ENCODE measurements at places on chromosomes 12 and 14.

- peak; percentile 83 for DNase-seq
These were observed 85.0 kb downstream of the SYNE3 start for GRCh38 chr14:95431199-95432143.

- DNase-seq = no peak
These were observed 9.2 kb downstream of the AGAP2 start for GRCh38 chr12:57729321-57729844.

GRCh38 chr14:72678356-72678755 lies 215.5 kb downstream of the DPF3 start:
- no peak for DNase-seq

DNA sequence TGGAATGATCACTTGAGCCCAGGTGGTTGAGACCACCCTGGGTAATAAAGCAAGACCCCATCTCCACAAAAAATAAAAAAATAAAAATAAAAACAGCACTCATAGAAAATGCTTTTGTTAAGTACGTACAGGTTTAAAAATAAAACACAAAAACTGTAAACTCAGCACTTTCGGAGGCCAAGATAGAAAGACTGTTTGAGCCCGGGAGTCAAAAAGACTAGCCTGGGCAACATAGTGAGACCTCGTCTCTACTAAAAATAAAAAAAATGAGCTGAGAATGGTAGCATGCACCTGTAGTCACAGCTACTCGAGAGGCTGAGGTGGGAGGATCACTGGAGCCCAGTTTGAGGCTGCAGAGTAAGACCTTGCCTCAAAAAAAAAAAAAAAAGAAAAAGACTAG lies 7.5 kb downstream of the ATP6V1D start:
- no peak for DNase-seq

GRCh38 chr12:80715713-80716249 lies 931 bp upstream of the MYF5 start:
- DNase-seq = peak; percentile 38

DNA sequence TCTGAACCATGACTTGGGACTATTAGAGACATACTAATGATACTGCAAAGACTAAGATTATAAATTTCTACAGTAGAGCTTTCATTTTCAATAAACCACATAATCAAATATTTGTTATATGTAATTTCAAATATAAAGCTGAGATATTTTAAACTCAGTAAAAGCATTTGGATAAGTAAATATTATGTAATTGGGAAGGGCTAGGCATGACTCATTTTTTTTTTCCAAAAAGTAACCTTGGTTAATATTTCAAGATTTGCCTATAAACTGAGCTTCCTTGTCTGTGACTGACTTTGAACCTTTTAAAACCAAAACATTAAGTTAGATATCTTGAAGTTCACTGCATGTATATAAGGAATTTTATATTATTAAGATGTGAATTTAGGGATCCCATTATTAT lies 332.5 kb downstream of the CEP128 start:
- no peak for DNase-seq

GRCh38 chr14:105092171-105093037 lies 27.2 kb upstream of the GPR132 start:
- DNase-seq = peak; percentile 49

GRCh38 chr12:109608793-109609192 lies 35.2 kb downstream of the MVK start:
- no peak for DNase-seq

GRCh38 chr12:116535241-116535640 lies 23.9 kb upstream of the MAP1LC3B2 start:
- DNase-seq = no peak

DNA sequence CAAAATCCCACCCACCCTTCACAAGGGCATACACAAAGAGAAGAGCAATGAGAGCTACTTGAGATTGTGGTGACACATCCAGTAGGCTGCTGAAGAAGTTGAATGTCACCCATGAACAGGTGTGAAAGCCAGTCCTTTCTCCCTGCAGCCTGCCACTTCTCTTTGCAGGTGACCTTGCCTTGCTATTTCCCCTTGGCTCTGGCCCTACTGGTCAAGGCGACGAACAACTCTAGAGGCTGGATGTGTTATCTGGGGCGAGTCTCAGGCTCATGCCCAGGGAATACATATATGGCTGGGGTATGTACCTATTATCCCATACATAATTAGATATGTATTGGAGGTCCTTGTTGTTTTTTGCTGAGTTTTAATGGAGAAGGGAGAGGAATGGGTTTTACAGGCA lies 70.2 kb upstream of the EGLN3 start:
- DNase-seq = no peak

- no peak for DNase-seq
These were observed 32.6 kb downstream of the DTX1 start for GRCh38 chr12:113088971-113089756.

- DNase-seq = no peak
These were observed 4.5 kb downstream of the HCAR1 start for GRCh38 chr12:122726080-122726558.

GRCh38 chr12:30827101-30828066 lies 72.6 kb upstream of the CAPRIN2 start:
- DNase-seq = no peak

- DNase-seq = no peak
These were observed 203.1 kb downstream of the CALM1 start for GRCh38 chr14:90599748-90600507.

DNA sequence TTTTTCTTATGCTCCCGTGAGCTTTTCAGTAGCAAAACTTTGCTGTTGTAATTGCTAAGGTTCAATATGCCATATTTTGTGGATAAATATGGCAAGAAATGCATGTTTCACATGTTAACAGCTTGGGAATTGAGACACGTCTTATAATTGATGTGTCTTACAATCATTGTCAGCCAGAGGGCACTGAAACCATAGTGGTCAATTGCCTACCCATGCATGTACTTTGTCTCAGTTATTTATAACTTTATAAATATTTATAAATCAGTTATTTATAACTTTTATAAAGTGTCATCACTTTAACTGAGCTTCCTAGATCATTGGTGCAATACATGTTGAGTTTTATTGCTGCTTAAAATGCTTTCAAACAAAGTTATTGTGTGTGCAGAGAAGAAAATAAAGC lies 82.0 kb downstream of the CATSPERB start:
- DNase-seq = peak; percentile 51

DNA sequence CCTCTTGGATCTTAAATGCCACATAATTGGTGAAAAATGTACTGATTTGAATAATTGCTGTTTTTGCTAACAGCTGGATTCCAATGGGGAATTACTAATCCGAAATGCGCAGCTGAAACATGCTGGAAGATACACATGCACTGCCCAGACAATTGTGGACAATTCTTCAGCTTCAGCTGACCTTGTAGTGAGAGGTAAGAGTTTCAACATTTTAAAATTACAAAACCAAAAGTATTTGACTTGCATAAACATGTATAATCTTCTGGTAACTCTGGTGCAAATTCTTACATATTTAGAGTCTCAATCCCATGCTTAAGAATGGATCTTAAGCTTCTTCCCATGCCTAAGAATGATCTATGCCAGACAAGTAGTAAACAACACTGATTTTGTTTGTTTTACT lies 229.1 kb upstream of the PDZRN4 start:
- no peak for DNase-seq

- no peak for DNase-seq
These were observed 18.7 kb upstream of the EPYC start for GRCh38 chr12:91023326-91024004.

DNA sequence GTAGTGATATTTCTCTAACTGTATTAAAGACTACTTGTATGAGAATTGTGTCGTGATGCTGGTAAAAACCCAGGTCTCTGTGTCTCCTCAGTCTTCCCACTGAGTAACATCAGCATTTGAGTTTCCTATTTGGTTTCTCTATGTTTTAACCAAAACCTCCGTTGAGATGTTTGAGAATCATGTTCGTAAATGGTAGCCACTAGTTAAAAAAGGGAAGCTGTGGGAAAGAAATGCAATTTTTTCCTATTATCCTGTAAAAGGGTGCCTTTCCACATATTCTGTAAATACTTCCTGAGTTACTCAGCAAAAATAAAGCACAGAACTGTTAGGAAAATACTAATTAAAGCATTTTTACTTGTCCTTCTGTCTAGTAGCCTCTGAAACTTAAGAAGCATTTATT lies 7.0 kb downstream of the CLEC1B start:
- no peak for DNase-seq

All from eye (tissue), 1 donor.